ENCODE measurements at places on chromosomes 6 and 20.
A peak's percentile ranks its signal among the peaks of the same experiment; 100 is the strongest.

GRCh38 chr6:14290041-14290771 is 172.6 kb downstream of the CD83 start:
- no peak for DNase-seq

GRCh38 chr6:88238065-88238464 is 71.9 kb upstream of the CNR1 start:
- DNase-seq = no peak

DNA sequence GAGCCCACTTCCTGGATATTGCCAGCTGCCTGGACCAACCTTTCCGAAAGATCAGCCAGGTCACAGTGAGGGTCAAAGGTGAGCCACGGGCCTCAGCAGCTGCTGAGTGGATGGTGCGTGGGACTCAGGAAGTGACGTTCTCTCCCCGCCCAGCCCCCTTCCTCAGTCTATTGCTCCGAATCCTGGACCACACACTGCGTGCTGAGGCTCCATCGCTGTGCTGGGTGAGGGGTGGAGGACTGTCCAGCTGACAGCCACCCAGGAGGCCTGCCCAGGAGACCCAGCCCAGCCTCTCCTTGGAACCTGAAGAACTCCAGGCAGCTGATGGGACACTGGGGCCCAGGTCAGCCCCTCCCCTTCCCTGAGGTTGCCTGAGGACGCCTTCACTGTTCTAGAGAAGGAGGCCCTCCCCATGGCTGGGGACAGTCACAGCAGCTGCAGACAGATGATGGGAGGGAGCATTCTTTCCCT is 94.4 kb upstream of the CD93 start:
- no peak for DNase-seq

- no peak for DNase-seq
Observed at GRCh38 chr6:96153775-96154174, 138.0 kb downstream of the FUT9 start.

DNA sequence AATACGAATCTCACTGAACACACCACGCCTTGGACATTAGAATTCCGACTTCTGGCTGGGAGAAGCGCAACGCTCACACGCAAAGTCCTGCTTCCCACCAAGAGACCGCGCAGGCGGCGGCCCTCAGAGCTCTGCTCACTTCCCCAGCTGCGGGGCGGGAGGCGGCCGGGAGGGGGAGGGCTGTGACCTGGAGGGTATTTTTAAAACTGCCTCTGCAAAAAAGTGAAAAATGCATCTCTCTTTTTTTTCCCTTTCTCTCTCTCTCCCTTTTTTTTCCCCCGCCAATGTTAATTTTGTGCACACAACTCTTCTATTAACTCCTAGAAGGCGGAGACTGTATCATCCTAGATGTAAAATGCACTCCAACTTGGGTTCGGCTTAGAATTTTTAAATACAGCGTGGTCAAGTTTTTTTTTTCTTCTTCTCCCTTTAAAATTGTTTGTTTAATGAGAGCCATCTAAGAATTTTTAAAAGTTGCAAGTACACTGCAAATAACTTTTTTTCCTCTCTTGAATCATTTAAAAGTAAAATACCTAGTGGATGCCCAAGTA is 66.4 kb downstream of the STX11 start:
- no peak for DNase-seq

GRCh38 chr6:30328397-30328796 is 1.7 kb downstream of the TRIM39 start:
- DNase-seq = no peak

DNA sequence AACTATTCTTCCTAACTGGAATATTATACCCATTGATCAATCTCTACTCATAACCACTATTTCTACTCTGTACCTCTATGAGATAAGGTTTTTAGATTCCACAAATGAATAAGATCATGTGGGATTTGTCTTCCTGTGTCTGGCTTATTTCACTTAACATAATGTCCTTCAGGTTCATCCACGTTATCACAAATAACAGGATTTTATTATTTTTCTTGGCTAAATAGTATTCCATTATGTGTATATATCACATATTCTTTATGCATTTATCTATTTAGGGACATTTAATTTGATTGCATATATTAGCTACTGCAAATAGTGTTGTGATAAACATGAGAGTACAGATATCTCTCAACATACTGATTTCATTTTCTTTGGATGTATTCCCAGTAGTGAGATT is 823.0 kb upstream of the ADGRB3 start:
- no peak for DNase-seq

- no peak for DNase-seq
Observed at GRCh38 chr6:169640351-169640852, 61.4 kb downstream of the WDR27 start.

- no peak for DNase-seq
Observed at GRCh38 chr6:130516604-130517003, 150.8 kb downstream of the TMEM200A start.

- no peak for DNase-seq
Observed at GRCh38 chr6:39224011-39224410, 5.3 kb downstream of the KCNK5 start.

- no peak for DNase-seq
Observed at GRCh38 chr20:62408055-62408454, 970 bp upstream of the CABLES2 start.

DNA sequence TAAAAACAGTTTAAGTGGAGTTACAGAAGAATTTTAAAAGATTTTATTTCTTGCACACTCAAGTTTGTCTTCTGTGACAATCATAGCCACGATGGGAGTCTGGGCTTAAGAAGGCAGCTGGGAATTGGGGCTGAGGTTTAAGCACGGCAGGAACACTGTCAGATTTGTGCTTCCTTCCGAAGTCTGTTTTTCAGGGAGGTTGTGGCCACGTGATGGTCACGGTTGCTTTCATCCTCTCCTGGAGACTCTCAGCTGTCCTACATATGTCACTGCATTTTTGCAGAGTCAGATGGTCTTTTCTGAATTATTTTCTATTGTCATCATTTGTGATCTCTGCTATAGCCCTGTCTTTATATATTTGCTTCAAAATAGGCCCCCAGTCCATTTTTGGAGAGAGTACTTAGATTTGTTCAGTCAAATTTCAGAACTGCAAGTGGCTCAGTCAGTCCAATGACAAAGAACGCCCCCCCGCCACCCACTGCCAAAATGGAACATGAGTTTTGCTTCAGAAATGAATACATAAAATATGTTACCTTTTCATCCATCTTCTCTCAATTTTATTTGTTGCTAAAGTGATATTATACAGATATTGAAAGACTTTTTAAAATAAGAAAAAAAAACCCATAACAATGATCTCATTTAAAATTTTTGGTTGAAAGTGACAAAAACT is 111.8 kb upstream of the ZFP64 start:
- DNase-seq = no peak

- no peak for DNase-seq
Observed at GRCh38 chr20:4717816-4718570, 3.7 kb upstream of the PRND start.

DNA sequence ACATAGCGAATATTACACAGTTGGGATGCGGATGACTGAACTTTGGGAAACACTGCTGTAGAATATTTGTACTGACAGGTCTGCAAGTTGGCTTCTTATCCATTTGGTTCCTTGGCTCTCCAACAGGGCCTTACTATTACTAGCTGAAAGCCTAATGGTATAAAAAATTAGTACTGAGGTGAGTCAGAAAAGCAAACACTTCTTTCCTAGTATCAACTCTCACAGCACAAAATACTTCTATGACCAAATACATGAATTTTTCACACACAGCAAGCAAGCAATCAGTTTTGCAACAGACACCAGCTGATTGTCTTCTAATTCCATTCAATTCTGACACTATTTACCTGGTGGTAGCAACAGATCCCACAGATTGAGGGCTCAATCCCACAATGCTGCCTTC is 168.3 kb downstream of the COL9A1 start:
- no peak for DNase-seq

- peak; percentile 90 for DNase-seq
Observed at GRCh38 chr6:55918639-55919038, 43.2 kb upstream of the BMP5 start.

DNA sequence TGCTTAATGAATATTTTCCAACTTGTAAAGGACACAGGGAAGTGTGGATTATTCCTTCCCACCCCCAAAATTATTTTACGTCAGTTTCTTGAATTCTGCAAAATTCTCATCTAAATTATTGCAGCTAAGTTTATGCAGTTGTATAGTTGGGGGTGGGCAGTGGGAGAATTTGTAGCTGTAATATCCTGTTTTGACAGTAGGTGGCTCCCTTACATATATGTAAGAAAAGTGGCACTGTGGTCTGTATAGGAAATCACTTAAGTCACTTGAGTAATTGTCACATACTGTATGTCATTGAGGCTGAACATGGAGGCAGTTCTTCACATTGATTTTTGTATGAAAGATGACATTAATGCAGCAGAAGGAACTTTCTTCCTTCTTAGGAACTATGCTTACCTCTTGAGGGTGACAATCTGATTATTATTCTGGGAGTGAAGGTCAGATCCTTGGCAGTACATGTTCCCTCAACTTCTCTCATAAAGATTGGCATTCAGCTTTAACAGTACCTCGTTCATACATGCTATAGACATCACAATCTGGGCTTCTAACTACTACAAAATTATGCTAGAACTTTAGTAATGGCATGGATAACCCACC is 14.6 kb upstream of the CFAP206 start:
- peak; percentile 60 for DNase-seq

DNA sequence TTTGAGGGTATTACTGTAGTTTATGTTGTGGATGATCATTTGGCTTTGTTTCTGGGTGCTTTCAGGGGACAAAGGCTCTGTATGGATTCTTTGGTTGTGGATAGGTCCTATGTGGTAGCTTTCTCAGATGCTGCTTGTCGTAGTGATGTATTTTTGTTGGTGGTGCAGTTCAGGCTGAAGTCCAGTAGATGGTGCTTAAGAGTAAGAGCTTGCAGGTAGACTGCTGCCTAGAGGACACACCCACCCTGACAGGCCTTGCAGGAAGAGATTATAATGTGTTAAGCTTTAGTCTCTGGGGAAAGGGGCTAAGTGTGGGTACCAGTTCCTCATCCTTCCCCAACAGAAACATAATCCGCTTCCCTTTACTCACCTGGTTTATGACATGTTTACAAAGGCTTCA is 62.6 kb upstream of the ADGRB3 start:
- no peak for DNase-seq

DNA sequence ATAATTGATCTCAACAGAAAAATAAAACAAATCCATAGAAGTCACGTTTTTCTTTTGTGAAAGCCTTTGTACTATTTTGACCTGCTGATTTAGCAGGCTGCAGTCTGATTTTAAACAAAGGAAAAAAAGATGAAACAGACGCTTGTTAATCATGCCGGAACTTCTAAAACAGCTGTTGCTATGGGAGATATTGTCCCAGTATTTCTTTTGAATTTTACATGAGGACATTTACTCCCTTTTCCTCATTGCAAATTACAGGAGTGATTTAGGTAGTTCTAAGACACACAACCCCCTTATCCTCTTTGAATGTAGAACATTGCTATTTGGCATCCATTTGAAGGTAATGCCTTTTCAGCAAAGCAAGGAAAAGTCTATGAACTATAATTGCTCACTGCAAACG is 416.1 kb downstream of the BCKDHB start:
- no peak for DNase-seq

DNA sequence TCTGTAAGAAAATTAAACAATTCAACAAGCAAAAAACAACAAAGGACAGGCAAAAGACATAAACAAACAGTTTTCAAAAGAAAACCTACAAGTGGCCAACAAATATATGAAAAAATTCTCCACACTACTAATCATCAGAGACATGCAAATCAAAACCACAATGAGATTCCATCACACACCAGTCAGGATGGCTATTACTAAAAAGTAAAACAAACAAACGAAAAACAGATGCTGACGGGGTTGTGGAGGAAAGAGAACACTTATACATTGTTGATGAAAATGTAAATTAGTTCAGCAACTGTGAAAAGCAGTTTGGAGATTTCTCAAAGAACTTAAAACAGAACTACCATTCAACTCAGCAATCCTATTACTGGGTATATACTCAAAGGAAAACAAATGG is 537.6 kb downstream of the HDGFL1 start:
- peak; percentile 84 for DNase-seq

DNA sequence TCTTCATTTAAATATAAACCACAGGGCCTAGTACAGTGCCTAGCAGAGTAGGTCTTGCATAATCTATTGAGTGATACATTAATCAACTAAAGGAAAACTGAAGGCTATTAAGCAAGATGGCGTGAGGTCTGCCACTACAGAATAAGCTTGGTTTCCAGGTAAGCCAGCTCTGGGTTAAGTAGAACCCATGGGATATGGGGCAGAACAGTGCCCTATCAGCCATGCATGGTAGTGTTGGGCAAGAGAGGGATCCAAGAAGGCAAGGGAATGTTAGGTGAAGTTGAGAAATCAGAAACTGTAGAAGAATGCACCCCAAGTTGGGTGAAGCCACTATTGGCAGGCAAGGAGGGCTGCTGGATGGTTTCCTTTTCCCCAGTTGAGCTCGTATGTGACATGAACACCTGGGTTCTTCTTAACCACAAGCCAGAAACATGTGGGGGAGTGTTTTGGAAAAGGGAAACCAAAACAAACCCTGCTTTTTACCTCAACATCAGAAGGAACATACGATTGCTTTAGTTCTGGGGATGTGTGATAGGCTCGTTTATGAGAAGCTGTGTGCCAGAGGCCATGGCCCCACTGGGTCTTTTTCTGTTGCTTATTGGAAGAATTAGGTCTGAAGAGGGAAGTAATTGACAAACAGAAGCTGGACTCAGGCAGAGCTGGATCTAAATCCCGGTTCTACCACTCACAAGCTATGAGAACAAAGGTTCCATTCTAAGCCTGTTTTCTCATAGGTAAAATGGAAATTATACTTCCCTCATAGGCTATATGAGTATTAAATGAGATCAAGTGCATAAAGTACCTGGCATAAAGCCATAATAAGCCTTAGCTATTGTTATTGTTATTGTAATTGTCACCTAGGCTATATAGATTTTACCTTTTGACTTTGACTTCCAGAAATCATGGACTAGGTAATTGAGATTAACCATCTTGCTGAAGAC is 33.5 kb downstream of the NEDD9 start:
- DNase-seq = no peak

GRCh38 chr6:6699741-6700367 is 111.3 kb downstream of the LY86 start:
- DNase-seq = peak; percentile 92

DNA sequence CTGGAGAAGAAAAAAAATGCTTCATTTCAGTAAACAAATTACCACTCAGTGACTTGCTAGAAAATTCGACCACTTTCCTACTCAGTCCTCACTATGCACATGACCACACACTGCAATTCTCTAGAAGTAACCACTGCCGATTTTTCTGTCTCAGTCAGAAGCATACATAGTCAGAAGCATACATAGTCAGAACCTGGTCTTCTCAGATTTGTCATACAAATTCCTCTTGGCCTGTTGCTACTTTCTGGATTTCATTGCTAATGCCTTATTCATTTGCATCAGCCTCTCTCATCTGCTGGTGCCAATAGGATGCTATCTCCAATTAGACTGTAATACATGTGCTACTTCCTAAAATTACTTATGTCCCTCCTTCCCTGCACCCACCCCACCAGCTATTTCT is 10.2 kb upstream of the KIF16B start:
- DNase-seq = no peak
